ENCODE measurements at places on chromosomes 7 and 10. TPM values are rescaled to one million over a fixed set of nuclear protein-coding genes. Genes with fewer than 3 reads are reported as not detected.
A peak's percentile ranks its signal among the peaks of the same experiment; 100 is the strongest.

The TBX20 gene
- 0.27 TPM for total RNA-seq

- peaks cover 33% of the 10 kb centered on the region for H3K4me1 ChIP-seq
- peak overlapping the region; percentile 74 for H3K27ac ChIP-seq
- peaks cover 4% of the 10 kb centered on the region for H3K36me3 ChIP-seq
- H3K4me3 ChIP-seq: peak overlapping the region; percentile 15
- DNase-seq: no peak
Observed at GRCh38 chr7:17402628-17403278, 104.3 kb downstream of the AHR start.

DNA sequence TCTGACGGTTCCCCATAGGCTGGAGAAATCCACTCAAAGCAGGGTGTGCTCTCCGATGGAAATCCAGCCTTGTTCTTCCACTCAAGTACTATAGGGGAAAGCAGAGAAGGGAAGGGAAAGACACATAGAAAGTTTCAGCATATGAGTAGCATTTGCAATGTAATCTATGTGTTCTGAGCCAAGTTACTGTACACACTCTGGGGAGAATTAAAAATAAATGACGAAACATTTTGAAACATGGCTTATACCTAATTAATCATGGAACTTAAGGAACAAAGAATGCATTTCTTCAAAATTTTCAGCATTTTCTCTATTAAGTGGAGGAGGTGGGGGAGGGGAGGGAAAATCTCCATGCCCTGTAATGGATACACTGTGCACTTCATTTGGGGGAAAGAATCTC lies 198.1 kb upstream of the HABP2 start:
- H3K4me1 ChIP-seq: no peaks in the 10 kb centered on the region
- H3K4me3 ChIP-seq: no peak overlapping the region
- H3K27ac ChIP-seq: no peak overlapping the region
- H3K36me3 ChIP-seq: no peaks in the 10 kb centered on the region
- H3K27me3 ChIP-seq: no peaks in the 10 kb centered on the region

The TAC1 gene
- total RNA-seq: not detected

GRCh38 chr7:21568762-21569161 lies 25.9 kb downstream of the DNAH11 start:
- DNase-seq: no peak
- no peaks in the 10 kb centered on the region for H3K4me1 ChIP-seq
- no peak overlapping the region for H3K4me3 ChIP-seq
- peaks cover 2% of the 10 kb centered on the region for H3K36me3 ChIP-seq

The TMEM72 gene
- total RNA-seq: not detected

DNA sequence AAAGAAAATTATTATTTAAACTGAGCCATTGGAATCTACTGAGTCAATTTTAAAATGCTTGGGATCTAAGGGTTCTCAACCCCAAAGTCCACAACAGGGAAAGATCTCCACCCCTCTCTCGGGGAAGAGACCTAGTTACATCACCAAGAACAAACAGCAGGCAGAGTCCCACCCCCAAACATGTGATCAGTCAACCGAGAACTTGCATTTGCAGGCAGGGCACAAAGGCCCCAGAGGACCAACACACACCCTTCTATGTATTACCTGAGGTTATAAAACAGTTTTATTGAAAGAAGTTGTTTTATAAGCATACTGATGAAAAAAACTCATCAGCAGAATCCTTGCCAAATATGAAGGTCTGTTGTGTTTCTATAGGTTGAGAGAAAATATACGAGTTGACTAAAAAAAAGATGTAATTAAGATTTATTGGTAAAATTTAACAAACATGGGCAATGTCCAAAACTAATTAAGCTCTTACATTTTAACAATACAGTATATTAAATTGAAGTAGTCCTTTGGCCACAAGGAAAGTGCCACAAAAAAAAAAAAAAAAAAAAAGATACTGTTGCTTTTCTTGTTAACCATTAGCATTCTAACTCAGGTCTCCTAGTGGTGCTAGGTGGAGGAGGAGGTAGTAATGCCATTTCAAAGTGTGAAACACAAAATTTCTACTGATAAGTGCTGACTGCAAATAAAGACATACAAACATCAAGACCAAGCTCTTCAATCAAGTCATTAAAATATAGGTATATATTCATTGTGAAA lies 975 bp upstream of the USP54 start:
- H3K4me1 ChIP-seq: peaks cover 23% of the 10 kb centered on the region
- DNase-seq: peak; percentile 30
- H3K27me3 ChIP-seq: no peaks in the 10 kb centered on the region
- H3K36me3 ChIP-seq: no peaks in the 10 kb centered on the region
- peak overlapping the region; percentile 27 for H3K27ac ChIP-seq
- peak overlapping the region; percentile 17 for H3K4me3 ChIP-seq

The ANXA8L1 gene
- 0.15 TPM for total RNA-seq

DNA sequence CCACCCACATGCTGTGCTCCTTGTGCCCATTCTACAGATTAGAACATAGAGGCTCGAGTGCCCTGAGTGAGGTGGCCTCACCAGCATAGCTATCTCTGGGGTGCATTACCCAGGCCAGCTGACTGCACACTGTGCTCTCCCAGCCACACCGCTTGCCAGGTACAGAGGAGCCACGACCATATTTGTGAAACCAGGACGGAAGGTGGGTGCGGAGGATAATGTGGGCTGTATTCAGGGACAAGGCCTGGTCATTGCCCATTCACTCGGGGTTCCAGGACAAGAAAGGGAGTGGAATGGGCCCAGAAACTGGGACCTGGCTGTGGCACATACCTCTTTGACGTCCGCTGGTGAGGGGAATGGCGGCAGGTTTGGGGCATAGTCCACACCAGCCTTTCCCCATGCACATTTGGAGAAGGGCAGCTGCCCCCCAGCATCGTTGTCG lies 236.0 kb downstream of the TNS3 start:
- no peaks in the 10 kb centered on the region for H3K4me1 ChIP-seq
- H3K4me3 ChIP-seq: no peak overlapping the region
- H3K27me3 ChIP-seq: no peaks in the 10 kb centered on the region
- H3K27ac ChIP-seq: no peak overlapping the region
- DNase-seq: no peak
- H3K36me3 ChIP-seq: no peaks in the 10 kb centered on the region

DNA sequence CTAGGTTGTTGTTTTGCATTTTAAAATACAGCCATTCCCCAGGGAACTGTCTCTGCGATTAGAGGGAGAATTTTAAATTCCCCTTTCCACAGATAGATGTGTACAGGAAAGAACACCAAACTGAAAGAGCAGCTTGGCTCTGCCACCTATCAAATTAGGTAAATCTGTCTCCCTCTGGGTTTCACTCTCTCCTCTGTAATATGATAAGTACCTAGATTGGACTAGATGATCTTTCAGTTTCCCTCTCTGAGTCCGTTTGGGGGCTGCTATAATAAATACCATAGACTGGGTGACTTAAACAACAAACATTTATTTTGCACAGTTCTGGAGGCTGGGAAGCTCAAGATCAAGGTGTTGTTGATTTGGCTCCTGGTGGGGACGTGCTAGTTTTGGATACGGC lies 186.0 kb downstream of the KIF20B start:
- peaks cover 14% of the 10 kb centered on the region for H3K27me3 ChIP-seq
- no peaks in the 10 kb centered on the region for H3K4me1 ChIP-seq
- H3K36me3 ChIP-seq: no peaks in the 10 kb centered on the region
- H3K4me3 ChIP-seq: no peak overlapping the region

The FAM25A gene
- total RNA-seq: not detected

The CFAP70 gene
- total RNA-seq: 0.57 TPM

The FAM25C gene
- total RNA-seq: not detected

The MYOZ1 gene
- not detected for total RNA-seq

DNA sequence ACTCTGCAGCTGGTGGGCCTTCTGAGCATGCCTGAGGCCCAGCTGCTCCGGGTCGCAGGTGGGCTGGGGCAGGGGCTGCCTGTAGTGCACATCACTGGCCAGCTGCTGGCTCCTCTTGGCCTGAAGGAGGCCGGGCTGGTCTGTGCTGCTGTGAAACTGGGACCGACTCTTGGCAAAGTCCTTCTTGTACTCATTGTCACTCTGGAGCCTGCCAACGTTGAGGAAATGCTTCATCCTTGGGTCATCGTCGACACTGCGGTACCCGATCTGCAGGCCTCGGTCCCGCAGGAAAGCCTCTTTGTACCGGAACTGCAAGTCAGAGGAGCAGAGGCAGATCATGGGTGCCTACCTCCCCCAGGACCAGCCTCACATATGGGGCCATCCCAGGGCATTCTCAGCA lies 37.7 kb downstream of the HABP2 start:
- DNase-seq: no peak
- H3K4me3 ChIP-seq: no peak overlapping the region

The BTBD16 gene
- not detected for total RNA-seq

DNA sequence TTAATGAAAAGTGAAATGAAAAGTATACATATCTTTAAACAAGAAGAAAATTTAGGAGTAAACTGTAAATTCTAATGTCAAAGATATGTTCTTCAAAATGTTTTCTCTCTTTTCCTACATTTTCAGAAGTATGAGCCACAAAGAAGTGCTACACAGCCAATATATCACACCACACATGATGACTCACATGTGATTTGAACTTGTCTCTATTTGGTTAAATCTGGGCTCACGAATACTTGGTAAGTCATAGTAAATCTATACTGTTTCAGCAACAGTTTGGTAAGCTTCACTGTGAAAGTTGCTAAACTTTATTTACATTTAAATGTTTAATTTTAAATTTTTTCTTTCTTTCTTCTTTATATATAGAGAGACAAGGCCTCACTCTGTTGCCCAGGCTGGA lies 380.6 kb upstream of the IGFBP3 start:
- no peak overlapping the region for H3K27ac ChIP-seq
- no peaks in the 10 kb centered on the region for H3K4me1 ChIP-seq
- no peak for DNase-seq
- H3K4me3 ChIP-seq: no peak overlapping the region
- no peaks in the 10 kb centered on the region for H3K27me3 ChIP-seq
- no peaks in the 10 kb centered on the region for H3K36me3 ChIP-seq

GRCh38 chr7:77393261-77393660 lies 22.9 kb downstream of the GSAP start:
- peaks cover 10% of the 10 kb centered on the region for H3K36me3 ChIP-seq
- no peak overlapping the region for H3K4me3 ChIP-seq
- H3K4me1 ChIP-seq: peaks cover 24% of the 10 kb centered on the region
- H3K27me3 ChIP-seq: no peaks in the 10 kb centered on the region
